AG04450 (cell line): ENCODE measurements at places on chromosomes 5 and 9.
A peak's percentile ranks its signal among the peaks of the same experiment; 100 is the strongest.

- no peak for DNase-seq
Measured at GRCh38 chr9:134317790-134318414, 8.4 kb upstream of the RXRA start.

GRCh38 chr9:108477529-108478006, 378.2 kb downstream of the ACTL7B start:
- DNase-seq: peak; percentile 44

DNA sequence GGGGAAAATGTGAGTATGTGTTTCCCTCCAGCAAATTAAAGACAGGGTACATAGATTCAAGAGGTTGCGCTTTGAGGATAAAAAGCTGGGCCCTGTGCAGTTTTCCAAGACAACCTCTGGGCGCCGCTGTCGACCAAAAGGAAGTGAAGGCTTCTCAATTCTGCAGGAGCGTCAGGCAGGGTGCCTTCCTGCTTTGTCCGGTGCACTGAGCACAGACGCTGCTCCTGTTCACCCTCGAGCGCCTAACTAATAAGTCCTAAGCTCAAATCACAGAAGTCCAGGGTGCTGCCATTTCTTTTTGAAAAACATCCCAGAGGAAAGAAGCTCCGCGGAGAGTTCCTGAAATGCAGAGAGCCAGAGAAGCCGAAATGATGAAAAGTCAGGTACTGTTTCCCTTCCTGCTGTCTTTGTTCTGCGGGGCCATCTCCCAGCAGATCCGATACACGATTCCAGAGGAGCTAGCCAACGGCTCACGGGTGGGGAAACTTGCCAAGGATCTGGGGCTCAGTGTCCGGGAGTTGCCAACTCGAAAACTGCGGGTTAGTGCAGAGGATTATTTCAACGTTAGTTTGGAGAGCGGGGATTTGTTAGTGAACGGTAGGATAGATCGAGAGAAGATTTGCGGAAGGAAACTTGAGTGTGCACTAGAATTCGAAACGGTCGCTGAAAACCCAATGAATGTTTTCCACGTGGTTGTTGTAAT, at the start of gene PCDHGB1:
Gene PCDHGB1 (plus strand): TSS at position 183 of the 703 bp plus-strand sequence. CDS start 162 bp downstream, at position 345.
- no peak for DNase-seq

GRCh38 chr5:66655395-66656324, 59.5 kb downstream of the MAST4 start:
- no peak for DNase-seq

DNA sequence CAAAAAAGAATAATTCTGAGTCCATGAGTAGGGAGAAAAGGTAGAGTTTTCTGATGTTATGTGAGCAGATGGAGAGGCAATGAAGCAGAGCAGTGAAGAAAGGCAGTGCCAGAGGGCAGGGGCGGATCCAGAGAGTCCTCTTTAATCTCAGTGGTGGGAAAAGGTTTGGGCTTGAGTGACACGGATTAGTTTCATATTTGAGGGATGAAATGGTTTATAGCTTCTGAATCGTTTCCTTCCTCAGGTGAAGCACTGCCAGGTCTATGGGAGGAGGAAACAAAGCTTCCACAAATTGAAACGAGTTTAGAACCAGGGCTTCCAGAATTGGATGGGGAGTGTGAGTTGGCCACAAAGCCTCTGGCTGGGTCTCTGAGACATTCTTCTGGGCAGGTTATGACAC, 517.0 kb upstream of the PAPPA start:
- DNase-seq: no peak

- DNase-seq: no peak
Measured at GRCh38 chr5:219991-220390, 1.9 kb downstream of the SDHA start.

GRCh38 chr9:120946259-120946658, 19.7 kb upstream of the TRAF1 start:
- no peak for DNase-seq

- DNase-seq: no peak
Measured at GRCh38 chr5:132556153-132556762, 519 bp upstream of the RAD50 start.

- no peak for DNase-seq
Measured at GRCh38 chr5:163809473-163809872, 304.1 kb downstream of the MAT2B start.

DNA sequence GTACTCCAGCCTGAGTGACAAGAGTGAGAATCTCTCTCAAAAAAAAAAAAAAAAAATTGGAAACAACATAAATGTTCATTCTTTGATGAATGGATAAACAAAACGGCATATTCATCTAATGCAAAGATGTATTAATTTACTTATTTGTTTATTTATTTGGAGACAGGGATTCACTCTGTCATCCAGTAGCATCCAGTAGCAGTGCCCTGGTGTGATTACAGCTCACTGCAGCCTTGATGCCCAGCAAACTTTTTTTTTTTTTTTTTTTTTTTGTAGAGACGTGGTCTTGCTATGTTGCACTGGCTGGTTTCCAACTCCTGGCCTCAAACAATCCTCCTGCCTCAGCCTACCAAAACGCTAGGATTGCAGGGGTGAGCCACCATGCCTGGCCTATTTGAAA, 24.4 kb downstream of the OR2V2 start:
- no peak for DNase-seq

DNA sequence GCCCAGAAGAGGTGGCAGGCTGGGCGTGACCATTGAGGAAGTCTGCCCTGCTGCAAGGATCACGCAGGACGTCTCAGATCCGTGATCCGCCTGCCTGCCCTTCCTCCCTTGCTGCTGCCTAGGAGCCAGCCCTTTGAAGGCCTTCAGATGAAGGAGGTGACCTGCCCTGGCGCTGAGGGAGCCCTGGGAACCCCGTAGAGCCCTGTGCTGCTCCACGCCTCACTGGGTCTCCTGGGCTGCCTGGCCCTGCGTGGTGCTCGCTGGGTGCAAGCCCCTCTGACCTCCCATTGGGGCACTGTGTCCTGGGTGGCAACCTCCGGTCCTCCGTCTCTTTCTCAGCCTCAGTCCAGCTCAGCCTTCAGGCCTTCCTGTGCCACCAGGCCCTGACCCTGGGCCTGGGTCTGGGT, 295.3 kb upstream of the IRX4 start:
- DNase-seq: no peak

- no peak for DNase-seq
Measured at GRCh38 chr5:50759526-50760270, 93.3 kb downstream of the PARP8 start.

DNA sequence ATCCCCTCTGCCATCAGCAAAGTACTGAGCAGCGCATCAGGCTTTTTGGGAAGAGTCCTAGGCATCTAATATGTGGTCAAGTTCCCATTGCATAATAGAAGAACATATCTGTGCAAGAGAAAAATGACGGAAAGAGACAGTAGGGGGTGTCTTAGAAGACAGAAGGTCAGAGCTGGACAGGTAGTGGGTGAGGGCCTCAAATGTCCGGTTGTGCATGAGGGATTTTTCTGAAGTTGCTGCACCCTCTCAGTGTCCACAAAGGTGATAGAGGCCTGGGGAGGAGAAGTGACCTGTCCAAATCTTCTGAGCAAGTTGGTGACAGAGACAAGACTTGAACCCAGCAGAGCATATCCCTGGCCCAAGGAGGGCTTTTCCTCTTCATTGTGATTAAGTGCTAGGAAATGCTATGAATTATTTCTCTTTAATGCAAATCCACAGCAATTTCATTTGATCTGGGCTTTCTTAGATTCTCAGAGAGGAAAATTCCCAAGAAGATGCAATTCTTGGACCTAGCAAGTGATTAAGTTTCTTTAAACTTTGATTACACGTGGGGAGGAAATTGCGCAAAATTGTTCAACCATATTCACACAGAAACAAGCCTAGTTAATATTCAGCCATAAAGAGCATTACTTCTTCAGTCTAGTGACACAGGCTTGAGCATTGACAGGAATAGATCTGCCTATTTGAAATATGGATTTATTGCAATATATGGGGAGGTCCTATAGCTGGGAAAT, at the start of gene OR2S2:
Gene OR2S2 (minus strand): TSS at position 51 of the 734 bp plus-strand sequence. CDS start 56 bp downstream, outside the sequence.
- DNase-seq: no peak

- DNase-seq: no peak
Measured at GRCh38 chr5:127673117-127673800, 24.4 kb downstream of the CTXN3 start.

DNA sequence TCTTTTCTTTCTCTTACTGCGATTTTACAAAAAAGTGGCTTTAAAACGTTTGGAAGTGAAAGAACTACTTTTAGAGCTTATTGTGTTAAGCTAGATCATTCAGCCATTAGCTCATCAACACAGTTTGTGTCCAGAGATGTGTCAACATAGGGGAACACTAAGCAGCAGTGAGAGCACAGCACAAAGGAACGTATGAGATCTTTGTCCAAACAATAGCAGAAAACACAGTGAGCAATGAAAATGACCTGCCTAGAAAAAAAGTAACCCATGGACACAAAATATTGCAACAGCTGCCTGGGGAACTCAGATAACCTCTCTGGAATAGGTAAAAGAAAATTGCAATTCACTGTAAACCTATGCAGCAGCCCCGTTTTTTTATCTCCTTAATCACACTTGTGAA, 372.5 kb downstream of the ARHGEF28 start:
- no peak for DNase-seq

DNA sequence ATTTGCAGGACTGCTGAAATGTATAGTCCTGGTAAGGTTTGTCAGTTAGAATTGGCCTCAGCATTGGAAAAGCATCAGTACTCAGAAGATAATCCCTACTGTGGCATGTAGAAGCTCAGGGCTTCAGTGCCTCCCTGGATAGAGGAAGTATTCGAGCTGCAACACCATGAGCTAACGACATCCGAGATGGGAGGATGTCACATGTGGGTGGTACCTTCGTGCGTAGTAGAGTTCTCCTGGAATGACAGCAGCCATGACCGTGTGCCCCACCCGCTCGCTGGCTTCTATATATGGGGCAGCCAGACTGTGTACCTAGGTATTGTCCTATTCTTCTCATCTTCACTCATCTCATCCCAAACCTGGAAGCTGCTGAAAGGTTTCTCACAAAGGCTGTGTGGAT, 345.8 kb upstream of the KLF9 start:
- DNase-seq: no peak

- no peak for DNase-seq
Measured at GRCh38 chr5:1730487-1730847, 69.2 kb downstream of the MRPL36 start.

DNA sequence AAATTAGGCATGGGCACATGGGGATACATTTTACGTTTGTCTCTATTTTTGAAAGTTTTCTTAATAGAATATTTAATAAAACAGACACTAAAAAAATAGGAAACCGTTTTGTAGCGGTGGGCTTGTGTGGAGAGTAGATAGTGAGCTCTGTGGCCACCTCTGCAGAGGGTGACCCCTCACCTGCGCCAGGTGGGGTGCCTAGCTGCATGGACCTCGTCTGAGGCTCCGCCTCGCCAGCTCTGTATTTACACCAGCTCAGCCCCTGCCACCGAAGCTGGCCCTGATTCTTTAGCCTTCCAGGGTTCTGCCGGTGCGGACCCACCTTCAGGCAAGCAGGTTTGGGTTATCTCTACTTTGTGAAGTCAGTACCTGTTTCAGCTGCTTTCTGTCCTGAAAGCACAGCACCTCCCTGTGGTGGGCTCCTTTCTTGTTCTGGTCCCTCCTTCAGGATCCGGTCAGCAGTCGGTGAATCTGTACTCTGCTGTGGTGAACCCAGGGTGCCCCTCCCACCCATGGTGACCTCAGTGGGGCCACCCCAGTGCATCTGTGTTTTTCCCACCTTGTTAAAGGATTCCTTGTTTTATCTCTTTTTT, 105.2 kb upstream of the CACNA1B start:
- no peak for DNase-seq

DNA sequence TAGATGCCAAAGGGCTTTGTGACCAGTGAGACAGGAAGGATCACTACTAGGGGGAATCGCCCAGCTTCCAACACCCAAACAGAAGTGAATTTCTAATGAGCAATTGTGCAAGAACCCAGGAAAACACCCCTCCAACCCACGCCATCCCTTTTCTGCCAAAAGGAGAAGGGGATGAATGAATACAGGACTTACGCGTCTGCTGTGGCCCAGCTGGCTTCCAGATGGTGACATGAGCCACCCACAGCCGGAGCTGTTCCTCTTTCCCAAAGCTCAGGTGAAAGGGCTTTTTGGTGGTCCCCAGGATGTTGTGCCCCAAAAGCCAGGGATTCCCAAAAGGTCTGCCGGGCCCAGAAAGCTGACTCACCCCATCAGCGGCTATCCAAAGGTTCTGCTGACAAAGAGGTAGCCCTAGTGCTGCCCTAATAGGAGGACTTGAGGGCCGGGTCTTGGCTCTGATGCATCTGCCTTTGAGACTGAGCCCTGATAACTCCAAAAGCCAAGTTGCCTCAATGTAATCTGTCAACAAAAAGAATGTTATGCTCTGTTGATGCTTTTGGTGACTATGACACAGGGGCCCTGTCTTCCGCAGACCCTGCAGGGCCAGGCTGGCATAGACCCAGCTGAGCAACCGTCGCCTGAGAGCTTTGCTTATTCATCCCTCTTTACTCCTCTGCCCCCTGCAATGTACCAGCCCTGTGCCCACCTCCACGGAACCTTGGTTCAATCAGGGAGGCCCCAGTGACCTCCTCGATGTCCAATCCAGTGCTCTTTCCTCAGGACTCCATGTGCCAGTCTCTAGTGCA, 14.5 kb downstream of the GSN start:
- DNase-seq: no peak

- DNase-seq: no peak
Measured at GRCh38 chr5:41708604-41708940, 161.7 kb downstream of the OXCT1 start.

DNA sequence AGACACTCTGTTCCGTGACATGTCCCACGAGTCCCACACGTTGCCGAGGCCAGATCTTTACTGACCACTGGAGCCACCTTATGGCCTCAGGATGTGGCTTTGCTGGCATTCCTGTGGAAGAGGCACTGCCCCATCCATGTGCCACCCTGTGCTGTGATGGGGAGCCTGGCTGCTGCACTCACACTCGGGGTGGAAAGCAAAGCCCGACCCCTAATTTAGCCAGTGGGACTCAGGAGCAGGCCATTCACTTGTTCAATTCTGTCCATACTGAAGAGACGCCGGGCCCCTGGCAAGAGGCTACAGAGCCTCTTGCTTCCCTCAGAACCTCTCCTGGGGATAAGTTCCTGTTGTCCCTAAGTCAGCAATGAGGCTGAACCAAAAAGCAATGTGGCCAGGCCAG, 18.6 kb upstream of the CEP72 start:
- no peak for DNase-seq

DNA sequence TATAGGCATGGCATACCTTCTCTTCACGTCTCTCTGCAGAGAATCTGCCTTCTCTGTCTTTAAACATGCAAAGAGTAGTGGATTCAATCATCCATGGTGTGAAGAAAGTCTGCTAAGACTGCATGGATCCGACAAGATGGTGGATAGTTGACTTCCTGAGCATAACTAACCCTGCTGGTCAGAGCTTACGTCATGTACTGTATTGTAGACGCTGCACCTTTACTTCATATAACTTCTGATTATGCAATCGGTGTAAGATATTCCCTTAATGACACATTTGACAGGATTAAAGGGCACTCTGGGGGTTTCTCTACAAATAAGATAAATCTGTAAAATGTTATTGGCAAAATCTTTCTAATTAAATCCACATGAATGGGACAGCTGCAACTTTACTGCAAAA, 240.3 kb upstream of the NREP start:
- no peak for DNase-seq

DNA sequence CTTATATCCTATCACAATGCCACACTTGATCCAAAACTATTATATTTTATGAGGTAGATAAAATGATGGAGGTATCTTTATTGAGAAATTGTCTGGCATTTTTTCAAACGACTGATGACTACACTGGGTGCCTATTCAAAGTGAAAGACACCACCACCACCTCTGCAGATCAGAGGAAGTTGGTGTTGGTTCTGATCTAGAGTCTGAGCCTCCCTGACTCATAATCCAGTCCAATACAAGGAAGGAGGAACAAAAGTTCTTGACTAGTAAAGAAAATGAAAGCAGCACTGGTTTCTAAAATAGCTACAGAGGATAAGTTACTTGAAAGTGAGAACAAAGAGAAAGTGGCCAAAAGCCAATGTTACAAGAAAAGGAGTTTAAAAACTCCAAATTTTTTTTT, 139.9 kb downstream of the RFX3 start:
- no peak for DNase-seq
